NCI-H69 (cell line): ENCODE measurements at places on chromosomes 7 and 10.
A peak's percentile ranks its signal among the peaks of the same experiment; 100 is the strongest.

DNA sequence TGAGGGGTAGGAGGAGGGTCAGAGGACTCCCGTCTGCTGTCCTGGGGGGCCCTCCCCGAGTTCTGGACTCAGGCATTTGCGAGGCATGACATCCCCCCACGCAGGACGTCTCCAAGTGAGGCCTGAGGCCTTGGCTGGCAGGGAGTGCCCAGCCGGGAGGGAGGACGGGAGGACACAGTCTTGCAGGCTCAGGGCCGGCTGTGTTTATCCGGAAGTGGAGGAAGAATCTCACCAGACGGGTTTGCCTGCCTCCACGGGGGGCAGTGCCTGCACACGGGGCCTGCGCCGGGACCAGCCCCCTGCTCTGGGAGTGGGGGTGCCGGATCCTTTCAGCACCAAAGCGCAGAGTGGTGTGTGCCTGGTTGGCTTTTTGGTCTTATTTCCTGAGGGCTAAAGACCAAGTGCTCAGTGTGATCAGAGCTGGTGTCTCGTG is 10.9 kb downstream of the PWWP2B start:
- no peak for DNase-seq

DNA sequence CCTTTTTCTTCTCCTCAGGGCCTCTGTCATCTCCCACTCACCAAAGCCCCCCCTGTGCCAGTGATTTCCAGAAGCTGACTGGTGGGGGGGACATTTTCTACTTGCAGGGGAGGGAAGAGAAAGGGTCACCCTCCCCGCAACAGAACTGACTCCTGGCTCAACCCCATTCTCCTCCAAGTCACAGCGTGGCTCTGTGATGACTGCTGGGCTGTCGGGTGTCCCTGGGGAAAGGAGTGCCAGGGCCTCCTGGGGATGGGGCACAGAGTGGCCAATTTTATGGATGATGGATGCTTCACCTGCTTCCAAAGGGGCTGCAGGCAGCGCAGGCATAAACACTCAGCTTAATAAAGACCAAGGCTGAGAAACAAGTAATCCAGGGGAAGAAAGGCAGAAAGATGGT is 523.0 kb downstream of the PTPRN2 start:
- no peak for DNase-seq

DNA sequence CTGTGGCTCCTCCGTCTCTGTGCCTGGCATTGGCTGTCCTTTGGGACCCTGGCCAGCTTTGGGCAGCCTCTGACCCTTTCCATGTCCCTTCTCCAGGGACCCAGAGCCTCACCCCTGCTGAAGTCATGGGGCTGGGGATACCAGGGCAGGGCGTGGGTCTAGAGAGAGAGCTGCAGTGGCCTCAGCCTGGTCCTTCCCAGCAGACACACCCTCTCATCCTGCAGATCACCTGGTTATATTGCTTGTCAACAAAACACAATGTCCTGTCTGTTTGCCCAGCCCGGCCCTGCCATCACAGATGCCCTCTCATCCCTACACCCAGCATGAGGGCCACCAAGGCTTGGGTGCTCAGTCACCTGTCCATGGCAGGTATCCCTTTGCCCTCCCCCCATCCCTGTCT is 1.8 kb downstream of the MUC17 start:
- no peak for DNase-seq

- no peak for DNase-seq
Observed at GRCh38 chr10:112751651-112752050, 198.4 kb upstream of the TCF7L2 start.

DNA sequence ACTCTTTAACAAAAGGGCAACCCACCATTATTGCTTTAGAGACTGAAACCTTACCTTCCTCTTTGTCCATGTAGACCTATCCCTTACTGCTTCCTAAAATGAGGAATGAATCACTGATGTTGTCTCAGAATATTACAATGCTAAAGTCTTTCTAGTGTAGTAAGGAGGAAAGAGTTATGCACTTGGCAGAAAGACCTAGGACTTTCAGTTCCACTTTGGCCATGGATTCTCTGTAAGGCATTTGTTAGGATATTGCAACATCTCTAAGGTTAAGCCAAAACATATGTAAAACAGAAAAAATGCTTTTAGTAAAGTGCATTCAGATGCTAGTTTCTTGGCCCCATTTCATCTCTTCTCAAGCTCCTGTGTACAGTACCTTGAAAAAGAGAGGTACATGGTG is 230.9 kb downstream of the PARD3 start:
- no peak for DNase-seq

GRCh38 chr7:116024826-116025809 is 5.4 kb downstream of the TFEC start:
- DNase-seq: no peak

DNA sequence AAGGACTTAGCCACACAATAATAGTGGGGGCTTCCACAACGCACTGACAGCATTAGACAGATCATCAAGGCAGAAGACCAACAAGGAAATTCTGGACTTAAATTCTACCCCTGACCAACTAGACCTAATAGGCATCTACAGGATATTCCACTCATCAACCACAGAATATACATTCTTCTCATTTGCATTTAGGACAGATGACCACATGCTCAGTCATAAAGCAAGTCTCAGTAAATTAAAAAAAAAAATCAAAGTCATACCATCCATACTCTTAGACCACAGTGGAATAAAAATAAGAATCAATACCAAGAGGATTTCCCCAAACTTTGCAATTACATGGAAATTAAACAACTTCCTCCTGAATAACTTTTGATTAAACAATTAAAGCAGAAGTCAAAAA is 155.9 kb downstream of the CDK14 start:
- DNase-seq: no peak

DNA sequence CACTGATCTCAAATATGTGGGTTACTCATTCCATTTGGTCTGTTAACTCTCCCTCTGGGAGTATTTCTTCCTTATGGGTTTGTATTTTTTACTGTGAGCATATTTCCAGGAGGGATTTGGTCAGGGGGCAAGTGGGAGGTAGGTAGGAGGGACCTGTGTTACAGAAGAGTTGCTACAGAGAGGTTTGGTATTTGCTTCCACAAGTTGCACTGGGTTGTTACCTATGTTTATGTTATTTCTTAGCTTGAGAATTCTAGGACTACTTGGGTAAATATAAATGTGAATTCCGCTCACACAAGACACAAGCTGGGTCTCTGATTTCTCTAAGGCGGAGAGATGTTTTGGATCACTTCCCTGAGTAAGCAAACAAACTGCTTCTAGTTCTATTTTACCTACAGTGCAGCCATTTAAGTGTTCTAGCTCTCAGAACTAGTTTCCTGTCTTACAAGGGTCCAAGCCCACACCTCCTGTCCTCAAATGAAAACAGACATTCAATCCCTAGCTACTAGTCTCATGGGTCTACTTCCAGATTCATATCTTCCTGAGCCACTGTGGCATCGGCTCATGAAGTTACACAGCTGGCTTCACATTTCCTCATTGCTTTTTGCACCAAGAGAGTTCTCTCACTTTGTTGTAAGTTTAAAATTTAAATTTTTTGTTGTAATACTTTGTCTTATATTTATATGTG is 75.4 kb upstream of the PPP1R3C start:
- peak; percentile 64 for DNase-seq

GRCh38 chr7:155469-155900 is 36.9 kb upstream of the FAM20C start:
- no peak for DNase-seq

DNA sequence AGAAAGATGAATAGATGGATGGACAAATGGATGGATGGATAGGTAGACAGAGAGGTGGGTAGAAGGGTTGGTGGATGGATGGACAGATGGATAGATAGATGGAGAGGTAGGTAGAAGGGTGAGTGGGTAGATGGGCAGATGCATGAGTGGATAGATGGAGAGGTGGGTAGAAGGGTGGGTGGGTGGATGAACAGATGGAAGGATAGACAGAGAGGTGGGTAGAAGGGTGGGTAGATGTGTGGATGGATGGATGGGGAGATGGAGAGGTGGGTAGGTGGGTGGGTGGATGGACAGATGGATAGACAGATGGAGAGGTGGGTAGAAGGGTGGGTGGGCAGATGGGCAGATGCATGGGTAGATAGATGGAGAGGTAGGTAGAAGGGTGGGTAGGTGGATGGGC is 10.9 kb upstream of the ASB10 start:
- no peak for DNase-seq

GRCh38 chr10:79391231-79392019 is 44.2 kb downstream of the PPIF start:
- DNase-seq: no peak

- DNase-seq: peak; percentile 78
Observed at GRCh38 chr10:101063548-101064414, 2.0 kb downstream of the KAZALD1 start.

DNA sequence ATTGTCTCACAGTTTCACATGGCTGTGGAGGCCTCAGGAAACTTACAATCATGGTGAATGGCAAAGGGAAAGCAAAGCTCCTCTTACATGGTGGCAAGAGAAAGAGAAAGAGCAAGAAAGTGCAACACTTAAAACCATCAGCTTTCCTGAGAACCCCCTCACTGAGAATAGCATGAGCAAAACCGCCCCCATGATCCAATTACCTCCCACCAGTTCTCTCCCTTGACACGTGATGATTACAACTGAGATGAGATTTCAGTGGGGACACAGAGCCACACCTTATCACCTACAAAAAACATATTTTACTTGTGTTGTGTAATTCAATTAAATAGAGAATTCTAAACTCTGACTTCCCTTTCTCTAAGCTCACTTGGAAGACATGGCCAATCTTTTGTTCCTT is 80.2 kb downstream of the SEMA3C start:
- no peak for DNase-seq

- no peak for DNase-seq
Observed at GRCh38 chr7:157269341-157270059, 67.3 kb upstream of the DNAJB6 start.
